ENCODE measurements at places on chromosomes 3 and 15.

DNA sequence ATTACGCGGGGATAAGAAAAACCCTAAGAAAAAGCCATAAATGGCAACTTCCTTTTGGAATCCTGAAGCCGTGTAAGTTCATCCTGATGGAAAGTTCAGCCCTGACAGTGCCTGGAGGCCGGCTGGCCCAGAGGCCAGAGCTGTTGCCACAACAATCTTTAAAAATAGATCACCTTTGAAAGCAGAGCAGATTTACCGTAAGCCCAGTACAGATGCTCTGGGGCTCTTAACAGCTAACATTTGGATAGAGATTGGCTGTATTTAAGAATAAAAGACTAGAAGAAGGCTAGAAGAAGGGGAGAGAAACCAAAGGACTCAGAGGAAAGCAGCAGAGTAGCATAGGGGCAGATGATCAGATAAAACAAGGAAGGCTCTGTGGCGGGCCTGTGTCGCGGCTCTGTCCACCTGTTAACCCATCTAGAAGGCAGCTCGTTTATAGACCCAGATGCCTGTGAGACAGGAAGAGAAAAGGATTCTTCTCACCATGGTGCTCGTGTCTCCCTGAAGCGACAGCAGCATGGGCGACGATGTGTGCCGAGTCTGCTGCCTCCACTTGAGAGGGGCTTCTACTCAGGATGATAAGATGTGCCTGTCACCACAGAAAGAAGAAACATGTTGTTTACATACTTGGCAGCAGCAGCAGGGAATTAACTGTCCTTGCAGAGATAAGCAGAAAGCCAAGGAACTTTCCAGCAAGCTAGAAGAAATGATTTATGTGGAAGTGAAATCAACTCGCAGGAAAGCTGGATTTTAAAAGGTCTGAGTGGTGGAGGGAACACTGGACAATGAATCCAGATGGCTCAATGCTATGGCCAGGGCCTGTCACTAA is 69.9 kb downstream of the SYNM start:
- no peak for DNase-seq

DNA sequence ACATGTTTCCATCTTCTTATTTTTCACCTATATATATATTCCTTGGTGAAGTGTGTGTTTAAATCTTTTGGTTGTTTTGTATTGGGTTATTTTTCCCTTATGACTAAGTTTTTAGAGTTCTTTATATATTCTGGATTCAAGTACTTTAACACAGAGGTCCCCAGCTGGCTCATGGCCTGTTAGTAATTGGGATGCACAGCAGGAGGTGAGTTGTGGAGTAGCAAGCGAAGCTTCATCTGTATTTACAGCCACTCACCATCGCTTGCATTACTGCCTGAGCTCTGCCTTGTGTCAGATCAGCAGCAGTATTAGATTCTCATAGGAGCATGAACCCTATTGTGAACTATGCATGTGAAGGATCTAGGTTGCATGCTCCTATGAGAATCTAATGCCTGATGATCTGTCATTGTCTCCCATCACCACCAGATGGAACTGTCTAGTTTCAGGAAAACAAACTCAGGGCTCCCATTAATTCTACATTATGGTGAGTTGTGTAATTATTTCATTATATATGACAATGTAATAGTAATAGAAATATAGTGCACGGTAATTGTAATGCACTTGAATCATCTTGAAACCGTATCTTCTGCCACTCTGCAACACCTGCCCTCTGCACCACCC is 151.6 kb downstream of the RSRC1 start:
- DNase-seq = no peak

- no peak for DNase-seq
Measured at GRCh38 chr3:69934398-69934797, 65.1 kb upstream of the SAMMSON start.

GRCh38 chr3:43307226-43307625 is 20.9 kb downstream of the SNRK start:
- DNase-seq = no peak

GRCh38 chr15:84638103-84638502 is 16.0 kb downstream of the WDR73 start:
- no peak for DNase-seq

GRCh38 chr3:147652651-147653366 is 243.6 kb downstream of the ZIC1 start:
- no peak for DNase-seq

GRCh38 chr3:111610612-111611054 is 15.5 kb upstream of the ZBED2 start:
- peak; percentile 61 for DNase-seq

- DNase-seq = no peak
Measured at GRCh38 chr15:71043373-71043772, 71.9 kb upstream of the THSD4 start.

GRCh38 chr3:69324362-69325025 is 61.4 kb downstream of the FRMD4B start:
- peak; percentile 37 for DNase-seq

- no peak for DNase-seq
Measured at GRCh38 chr3:100760377-100760776, 51.1 kb downstream of the TFG start.

GRCh38 chr3:42336103-42336502 is 70.1 kb upstream of the CCK start:
- no peak for DNase-seq

- DNase-seq = no peak
Measured at GRCh38 chr15:39022532-39023305, 458.1 kb upstream of the RASGRP1 start.

DNA sequence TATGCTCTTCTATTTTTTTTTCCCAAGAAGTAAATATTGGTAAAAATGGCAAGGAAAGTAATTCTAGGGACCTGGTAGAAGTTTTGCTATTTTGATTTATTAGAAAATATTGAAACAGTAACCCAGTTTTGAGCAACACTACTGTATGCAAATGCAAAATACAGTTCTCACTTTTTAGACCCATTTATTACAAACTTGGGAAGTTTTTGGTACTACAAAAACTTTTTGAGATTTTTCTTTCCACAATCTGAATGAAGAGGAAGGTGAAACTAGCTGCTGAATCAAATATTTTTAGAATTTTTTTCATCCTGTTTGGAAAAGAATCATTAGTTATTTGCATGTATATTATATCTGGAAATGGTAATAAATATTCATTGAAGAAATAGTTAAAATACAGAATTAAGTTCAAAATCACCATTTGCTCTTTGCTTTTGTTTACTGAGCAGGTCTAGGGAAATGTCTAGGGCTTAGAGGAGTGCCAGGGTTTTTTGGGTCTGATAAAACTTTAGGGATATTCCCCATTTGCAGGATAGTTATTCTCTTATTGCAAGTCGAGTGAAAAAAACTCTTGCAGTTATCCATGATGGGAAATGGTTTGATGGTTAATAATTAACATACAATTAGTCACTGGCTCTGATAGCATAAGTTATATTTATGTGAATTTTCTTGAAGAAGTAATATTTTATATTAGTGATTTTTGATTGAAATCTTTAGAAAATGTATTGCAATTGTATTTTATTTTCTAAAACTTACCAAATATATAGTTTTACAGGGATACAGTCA is 47.0 kb downstream of the TCF12 start:
- DNase-seq = no peak

DNA sequence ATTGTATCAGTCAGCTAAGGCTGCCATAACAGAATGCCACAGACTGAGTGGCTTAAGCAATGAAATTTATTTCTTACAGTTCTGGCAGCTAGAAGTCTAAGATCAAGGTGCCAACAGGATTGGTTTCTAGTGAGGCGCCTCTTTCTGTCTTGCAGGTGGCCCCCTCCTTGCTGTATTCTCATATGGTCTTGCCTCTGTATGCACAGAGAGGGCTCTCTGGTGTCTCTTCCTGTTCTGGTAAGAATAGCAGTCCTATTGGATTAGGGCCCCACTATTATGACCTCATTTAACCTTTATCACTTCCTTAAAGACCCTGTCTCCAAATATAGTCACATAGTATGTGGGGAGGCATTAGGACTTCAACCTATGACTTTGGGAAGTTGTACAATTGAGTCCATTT is 253.9 kb downstream of the EDEM1 start:
- DNase-seq = no peak

DNA sequence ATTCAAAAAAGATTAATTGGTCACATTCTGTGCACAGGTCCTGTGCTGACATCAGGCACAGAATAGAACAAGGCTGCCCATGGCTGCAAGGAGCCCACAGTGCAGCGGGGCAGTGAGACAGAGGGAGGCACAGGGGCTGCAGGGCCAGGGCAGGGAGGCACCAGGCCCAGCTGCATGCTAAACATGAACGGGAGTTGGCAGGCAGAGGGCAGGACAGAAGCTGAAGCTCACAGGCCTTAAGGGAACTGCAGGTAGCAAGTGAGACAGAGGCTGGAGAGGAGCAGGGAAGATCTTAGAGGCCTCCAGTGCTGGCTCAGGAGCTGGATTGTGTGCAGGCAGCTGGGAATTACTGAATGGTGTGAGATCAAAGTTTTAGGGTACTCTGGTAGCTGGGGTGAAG is 26.2 kb downstream of the IDH3A start:
- no peak for DNase-seq

DNA sequence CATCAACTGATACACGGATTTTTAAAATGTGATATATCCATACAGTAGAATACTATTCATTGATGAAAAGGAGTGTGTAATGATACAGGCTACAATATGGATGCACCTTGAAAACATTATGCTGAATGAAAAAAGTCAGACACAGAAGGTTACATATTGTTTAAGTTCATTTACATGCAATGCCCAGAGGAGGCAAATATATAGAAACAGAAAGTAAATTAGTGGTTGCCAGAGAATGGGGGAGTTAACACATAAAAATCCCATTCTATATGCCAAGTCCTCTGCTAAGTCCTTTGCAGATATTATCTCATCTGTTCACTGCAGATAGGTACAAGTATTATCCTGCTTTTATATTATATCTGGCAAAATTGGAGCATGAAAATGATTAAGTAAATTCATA is 22.1 kb upstream of the CDIN1 start:
- DNase-seq = no peak

DNA sequence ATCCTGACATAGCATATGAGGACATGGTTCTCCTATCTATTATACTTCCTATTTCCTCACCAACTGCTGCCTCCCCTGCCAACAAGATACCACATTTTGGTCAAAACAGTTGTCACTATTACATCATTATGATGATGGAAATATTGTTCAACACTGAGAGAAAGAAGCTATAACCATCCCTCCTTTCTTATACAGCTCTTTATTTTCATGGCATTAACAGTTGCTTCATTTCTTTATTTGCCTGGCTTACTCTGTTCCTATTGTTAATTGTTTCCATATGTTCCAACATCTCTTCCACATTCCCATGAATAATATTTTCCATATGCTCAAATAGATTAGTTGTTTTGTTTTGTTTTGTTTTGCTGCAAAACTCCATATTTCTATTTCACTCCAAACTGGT is 40.8 kb upstream of the FILIP1L start:
- DNase-seq = no peak

GRCh38 chr3:126959921-126960603 is 22.9 kb upstream of the PLXNA1 start:
- DNase-seq = no peak

GRCh38 chr3:122000936-122001605 is 21.0 kb downstream of the ILDR1 start:
- DNase-seq = no peak

- no peak for DNase-seq
Measured at GRCh38 chr3:60743631-60744164, 507.6 kb downstream of the FHIT start.

GRCh38 chr3:98209244-98209643 is 42.7 kb downstream of the OR5H15 start:
- DNase-seq = no peak

GRCh38 chr3:82311901-82312300 is 550.5 kb upstream of the GBE1 start:
- DNase-seq = no peak

- DNase-seq = no peak
Measured at GRCh38 chr3:73291541-73291940, 230.1 kb downstream of the EBLN2 start.

DNA sequence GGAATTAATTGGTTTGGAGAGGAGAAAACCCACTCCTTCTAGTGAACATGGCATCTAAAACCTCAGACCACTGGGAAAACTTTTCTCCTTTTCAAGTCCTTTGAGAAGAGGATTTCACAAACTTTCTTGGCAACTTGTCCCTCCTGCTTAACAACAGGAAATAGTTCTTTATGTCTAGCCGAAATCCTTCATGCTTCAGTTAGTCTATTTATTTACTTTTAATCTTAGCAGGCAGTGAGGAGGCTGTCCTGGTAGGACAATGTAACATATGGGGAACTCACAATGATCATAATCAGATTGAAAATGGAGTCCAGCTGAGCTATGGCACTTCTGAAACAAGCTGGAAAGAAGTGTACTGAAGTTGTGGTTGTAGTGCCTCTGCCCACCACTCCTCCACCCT is 50.6 kb downstream of the KY start:
- DNase-seq = no peak

- no peak for DNase-seq
Measured at GRCh38 chr3:168863561-168863960, 767.8 kb upstream of the GOLIM4 start.

GRCh38 chr3:55906896-55907295 is 419.8 kb upstream of the WNT5A start:
- no peak for DNase-seq

DNA sequence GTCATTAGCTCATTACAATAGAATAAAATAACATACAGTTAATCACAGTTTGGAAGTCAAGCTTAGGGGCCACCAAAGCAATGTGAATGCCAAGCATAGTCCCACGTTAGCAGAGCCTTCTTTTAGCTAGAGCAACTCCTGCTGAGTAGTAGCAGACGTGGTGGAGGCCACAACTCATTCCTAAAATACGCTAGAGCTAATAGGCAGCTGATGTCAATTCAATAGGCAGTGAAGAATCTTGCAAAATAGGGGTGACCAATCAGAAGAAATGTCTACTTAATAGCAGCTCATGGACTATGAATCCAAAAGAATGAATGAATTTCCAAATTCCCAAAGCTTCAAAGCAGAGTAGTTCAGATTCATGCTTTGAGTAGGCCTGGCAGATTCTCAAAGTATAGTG is 292.9 kb upstream of the RORA start:
- DNase-seq = no peak

- no peak for DNase-seq
Measured at GRCh38 chr3:117898722-117899522, 1135.7 kb downstream of the IGSF11 start.

GRCh38 chr15:52139599-52140462 is 27.3 kb upstream of the BCL2L10 start:
- peak; percentile 85 for DNase-seq

DNA sequence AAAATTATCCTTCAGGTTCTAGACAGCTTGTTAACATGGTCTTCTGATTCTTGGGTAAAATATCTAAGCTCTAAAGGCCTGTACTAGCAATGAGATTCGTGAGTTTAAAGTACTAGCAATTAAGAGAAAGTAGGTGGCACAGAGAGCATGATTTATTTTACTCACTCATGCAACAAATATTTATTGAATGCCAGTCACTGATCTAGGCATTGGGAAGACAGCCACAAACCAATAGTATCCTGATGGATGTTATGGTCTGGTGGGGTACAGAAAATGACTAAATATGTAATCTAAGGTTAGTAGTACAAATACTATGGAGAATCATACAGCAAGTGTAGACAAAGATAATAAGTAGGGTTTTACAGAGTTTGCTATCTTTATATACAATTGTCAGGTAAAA is 751.3 kb downstream of the ZNF385D start:
- DNase-seq = no peak

Data from activated CD8-positive, alpha-beta T cell treated with anti-CD3 and anti-CD28 coated beads for 36 hours (primary cell).